ENCODE measurements at places on chromosomes 4 and X. TPM values are rescaled to one million over a fixed set of nuclear protein-coding genes. Genes with fewer than 3 reads are reported as not detected.

- DNase-seq = peak; percentile 20
These were observed 242.4 kb downstream of the BMPR1B start for GRCh38 chr4:95000076-95000648.

- no peak for DNase-seq
These were observed 62.5 kb upstream of the MCUB start for GRCh38 chr4:109497511-109497910.

GRCh38 chrX:115679460-115679859 is 118.5 kb downstream of the PLS3 start:
- DNase-seq = no peak

DNA sequence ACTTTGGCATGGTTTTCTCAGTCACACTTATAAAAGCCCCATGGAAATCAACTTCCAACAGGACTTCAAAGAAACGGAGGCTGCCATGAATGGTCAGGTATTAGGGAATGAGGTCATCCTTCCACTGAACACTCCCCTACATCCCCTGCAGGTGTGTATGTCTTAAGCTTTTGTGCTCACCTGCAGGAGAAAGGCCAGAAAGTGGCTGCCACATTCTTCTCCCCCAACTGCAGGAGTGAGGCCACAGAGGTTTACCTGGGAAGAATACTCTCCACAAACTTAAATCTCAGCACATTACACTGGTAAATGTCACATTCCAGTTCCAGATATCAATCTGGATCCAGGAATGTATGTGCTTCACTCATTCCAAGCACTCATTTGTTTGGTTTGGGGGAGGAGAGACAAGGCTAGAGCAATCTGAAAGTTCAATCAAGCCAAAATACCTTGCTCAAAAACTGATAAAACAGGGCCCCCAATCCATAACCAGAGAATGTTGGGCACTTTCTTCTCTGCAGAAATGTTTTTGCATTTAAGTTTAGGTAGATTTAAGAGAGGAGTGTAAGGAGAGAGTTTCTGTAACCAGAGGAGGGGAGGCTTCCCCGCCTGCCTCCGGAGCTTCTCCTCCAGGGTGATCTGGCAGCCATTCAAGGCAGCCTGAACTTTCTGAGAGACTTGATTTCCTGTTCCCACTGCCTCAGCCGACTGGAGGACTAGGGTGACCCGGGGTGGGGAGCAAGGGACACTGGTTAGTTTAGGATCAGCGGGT is 15.4 kb downstream of the FAM9C start:
- peak; percentile 57 for DNase-seq

GRCh38 chr4:73067971-73068394 is 1.5 kb downstream of the COX18 start:
- no peak for DNase-seq

GRCh38 chrX:8484360-8484949 is 19.8 kb downstream of the VCX3B start:
- DNase-seq = no peak

DNA sequence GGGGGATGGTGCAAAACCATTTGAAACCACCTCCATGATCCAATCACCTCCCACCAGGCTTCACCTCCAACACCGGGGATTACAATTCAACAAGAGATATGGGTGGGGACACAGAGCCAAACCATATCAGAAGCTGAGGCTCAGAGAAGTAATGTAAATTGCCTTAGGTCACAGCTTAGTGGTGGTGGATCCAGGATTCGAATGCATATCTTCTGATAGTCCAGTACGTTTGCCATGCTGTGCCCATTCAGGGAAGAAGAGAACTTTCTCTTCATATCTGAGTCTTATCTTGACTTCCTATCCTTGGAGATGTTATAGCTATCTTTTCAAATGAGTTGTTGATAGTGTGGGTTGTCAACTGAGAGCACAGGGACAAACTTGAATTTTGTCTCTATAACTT is 325.5 kb downstream of the ZIC3 start:
- DNase-seq = no peak

The NDNF gene
- 89.5 TPM for polyA plus RNA-seq

DNA sequence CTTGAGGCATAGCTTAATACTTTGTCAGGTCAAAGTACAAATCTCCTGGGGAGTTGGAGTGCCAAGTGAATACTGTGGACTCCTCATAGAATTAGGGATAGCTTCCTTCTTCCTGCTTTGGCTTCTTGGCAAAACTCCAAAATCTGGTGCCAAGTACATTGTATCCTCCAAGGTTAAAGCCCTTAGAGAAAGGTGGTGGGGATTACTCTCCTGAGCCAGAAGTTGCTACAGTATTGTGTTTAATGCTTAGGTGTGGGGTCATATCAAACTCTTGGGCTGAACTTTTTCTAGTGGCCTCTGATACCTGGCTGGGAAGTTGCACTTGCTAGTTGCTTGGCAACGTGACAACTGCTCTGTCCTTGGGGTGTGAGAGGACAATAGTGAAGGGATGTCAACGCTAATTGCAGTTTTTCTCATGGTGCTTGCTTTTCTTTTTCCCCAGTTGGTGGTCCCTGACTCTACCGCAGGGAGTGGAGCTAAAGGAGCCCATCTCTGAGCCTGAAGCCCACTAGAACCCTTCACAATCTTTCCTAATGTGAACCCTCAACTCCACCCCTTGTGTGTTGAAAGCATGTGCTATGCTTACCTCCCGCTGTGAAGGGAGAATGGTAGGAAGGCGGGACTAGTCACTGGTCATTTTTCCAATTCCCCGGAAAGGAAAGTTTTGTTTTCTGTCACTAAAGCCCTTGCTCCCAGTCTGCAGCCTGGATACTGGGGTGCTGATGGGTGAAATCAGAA is 35.5 kb downstream of the DLG3 start:
- no peak for DNase-seq

DNA sequence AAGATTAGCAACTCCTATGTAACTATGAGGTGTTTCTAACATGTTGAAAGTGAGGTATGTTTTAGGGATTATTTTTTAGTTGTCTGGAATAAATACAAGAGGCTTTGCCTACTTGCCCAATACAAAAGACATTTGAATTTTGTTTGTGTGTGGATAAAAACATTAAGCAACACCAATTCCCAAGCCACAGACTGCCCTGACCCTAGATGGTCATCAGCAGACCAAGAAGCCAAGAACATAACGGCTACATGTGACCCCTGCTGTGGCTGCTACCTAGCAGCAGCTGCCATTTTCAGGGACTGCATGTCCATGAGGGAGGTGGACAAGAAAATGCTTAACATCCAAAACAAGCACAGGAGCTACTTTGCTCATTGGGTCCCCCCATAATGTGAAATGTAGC is 70.5 kb upstream of the QRFPR start:
- no peak for DNase-seq

GRCh38 chr4:75385106-75385505 is 129.1 kb downstream of the RCHY1 start:
- DNase-seq = no peak

- peak; percentile 29 for DNase-seq
These were observed 100.1 kb downstream of the PPARGC1A start for GRCh38 chr4:23789762-23790161.

- DNase-seq = no peak
These were observed 54.8 kb upstream of the MAPK10 start for GRCh38 chr4:86414686-86415085.

DNA sequence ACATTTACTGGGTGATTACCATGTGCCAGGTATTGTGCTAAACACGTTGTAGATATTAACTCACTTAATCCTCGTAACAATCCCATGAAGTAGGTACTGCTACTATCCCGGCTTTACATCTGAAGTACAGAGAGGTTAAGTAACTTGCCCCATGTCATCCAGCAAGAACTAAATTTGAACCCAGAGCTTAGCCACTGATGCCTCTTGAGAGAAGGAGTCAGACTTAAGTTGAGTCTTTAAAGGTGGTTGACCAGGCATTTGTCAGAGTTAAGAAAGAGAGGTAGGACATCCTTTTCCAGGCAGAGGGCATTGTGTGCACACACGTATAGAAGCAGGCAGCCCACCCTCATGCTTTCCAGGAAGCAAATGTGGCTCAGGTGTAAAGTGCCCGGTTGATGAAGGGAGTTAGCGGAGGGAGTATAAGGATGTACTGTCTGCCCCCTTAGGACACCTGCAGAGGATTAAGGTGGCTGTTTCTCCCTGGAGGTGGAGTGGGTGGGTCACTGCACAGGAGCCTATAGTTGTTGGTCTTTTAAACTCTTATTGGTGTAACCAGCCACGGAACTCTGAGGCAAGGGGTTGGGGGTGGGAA is 335 bp upstream of the CD38 start:
- DNase-seq = no peak

DNA sequence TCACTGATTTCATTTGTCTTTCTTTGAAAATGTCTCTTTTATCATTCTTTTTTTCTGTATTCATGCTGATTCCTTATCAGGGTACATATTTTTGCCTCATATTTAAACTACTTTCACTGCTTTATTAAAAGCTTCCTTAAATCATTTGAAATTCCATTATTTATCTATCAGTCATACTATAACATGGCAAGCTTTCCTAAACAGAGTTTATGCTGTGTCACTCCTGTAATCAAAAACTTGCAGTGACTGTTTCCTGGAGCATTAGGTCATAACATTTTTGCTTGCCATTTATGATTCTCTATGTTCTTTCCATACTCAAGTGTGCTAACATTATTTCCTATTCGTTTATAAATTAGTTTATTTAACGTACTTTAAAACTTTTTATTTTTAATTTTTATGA is 203.7 kb downstream of the BMPR1B start:
- DNase-seq = no peak

- no peak for DNase-seq
These were observed 5.6 kb downstream of the PRDM8 start for GRCh38 chr4:80202741-80203553.
